Osteocyte (in vitro differentiated cells): ENCODE measurements at places on chromosomes 6 and 20. TPM values are rescaled to one million over a fixed set of nuclear protein-coding genes. Genes with fewer than 3 reads are reported as not detected.

DNA sequence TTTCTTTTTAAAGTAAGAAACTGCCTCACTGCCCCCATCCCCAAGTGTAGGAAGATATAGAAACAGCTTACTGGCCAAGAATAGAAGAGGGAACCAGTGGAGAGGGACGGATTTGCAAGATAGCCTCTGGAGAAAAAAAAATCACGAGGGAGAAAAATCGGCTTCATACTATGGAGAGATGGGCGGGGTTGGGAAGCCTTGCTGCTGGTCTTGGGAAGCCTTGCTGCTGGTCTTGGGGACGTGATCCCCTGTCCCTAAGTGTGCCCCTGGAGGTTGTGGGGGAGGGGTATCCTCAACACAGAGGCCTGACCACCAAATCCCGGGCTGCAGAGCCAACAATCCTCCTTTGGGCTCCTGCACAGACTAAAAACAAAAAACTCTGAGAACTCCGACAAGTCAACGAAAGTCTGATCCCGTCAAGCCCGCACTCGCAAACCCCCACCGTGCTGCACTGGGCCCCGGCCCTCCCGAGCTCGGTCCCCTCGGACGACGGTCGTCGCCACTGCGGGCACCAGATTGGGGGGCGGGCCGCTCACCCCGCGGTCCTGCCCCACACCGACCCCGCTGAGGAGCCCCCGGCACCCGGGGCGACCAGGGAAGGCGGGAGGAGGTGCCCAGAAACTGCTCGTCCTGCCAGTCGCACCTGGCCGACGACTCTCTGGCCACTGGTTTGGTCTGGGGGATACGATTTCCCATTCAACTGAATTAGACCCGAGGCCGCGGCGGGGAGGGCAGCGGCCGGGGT, 750 bp downstream of the MAP7 start:
- no peak for DNase-seq
- no peaks in the 10 kb centered on the region for H3K36me3 ChIP-seq
- H3K27ac ChIP-seq: no peak overlapping the region
- H3K4me3 ChIP-seq: peak overlapping the region; percentile 68

DNA sequence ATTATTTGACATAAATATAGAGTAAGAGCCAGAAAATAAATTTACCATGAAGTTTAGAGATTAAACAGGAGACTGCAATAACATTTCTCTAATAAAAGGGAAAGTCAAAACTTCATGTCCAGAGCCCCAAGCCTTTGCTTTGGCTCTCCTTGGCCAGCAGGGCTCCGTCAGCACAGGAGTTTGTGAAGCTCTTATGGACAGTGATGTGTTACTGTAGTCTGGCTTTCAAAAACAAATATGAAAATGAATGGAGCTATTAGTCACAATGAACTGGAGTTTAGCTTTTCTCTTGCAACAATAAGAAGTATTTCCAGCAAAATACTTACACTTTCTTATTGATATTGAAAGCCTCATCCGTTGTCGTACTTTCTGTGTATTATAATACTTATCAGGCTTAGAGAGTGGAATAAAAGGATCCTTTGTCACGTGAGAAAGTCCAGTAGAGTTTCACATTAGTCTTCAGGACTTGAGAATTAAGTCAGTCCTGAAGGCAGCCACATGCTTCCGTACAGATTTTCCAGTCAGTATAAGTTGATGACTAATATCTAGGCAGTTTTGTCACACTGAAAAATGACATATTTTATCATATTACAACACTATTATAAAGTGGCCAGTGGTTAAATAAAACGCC, 117.0 kb upstream of the PRL start:
- no peak overlapping the region for H3K4me3 ChIP-seq
- H3K36me3 ChIP-seq: peaks cover 2% of the 10 kb centered on the region
- H3K27me3 ChIP-seq: no peaks in the 10 kb centered on the region
- H3K4me1 ChIP-seq: peaks cover 7% of the 10 kb centered on the region
- DNase-seq: no peak
- no peak overlapping the region for H3K27ac ChIP-seq

GRCh38 chr6:130218134-130218533, 4.6 kb downstream of the SAMD3 start:
- H3K27ac ChIP-seq: no peak overlapping the region
- H3K4me1 ChIP-seq: no peaks in the 10 kb centered on the region
- no peaks in the 10 kb centered on the region for H3K36me3 ChIP-seq
- no peaks in the 10 kb centered on the region for H3K27me3 ChIP-seq

DNA sequence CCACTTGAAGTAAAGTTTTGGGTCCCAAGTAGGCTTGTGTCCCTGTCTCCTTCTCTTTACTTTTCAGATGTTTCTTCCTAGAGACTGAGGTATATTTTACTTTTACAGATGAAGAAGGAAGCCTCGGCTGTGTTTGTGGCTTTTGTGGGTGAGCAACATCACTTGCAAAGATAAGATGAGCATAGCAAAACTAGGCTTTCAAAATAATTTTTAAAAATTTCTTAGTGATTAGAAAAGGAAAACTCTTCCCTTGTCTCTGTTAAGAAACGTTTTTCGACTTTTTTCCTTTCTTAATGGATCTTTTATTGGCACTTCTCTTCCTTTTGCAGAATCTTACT, 7.6 kb downstream of the PTPN1 start:
- peak overlapping the region; percentile 14 for H3K4me3 ChIP-seq
- H3K4me1 ChIP-seq: peaks cover 77% of the 10 kb centered on the region
- H3K36me3 ChIP-seq: no peaks in the 10 kb centered on the region
- no peaks in the 10 kb centered on the region for H3K27me3 ChIP-seq

DNA sequence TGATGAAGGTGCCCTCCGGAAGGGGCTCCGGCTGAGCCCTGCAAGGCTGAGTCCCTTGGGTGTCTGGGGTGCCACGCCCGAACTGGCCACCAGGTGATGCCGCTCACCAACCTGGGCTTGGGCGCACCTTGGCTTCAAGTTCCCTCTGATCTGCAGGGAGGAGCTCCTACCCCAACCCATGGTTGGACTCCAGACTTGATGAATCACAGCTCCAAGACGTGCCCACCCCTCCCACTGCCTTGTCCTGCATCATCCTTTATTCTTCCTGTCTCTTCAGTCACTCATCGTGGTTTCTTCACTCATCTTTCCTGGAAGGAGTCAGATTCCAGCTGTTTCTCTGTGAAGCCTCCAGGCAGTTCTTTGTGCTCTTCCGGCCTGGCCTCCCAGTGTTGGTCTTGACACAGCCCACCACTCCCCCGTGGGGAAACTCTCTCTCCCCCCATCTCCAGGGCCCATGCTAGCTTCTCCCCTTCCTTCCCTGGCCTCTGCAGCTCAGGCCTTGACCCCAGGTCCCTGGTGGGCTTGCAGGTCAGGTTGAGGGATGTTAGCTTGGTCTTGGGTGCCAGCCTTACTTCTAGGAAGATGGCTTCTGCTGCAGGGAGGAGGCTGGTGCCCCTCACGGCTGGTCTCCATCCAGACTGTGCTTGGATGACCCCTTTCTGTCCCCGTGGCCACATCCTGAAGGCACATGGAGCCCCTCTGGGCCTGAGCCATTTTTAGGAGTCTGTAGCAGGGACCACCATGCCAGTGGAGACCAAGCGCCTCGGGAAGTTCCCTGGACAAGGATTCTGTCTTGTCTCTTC, 2.6 kb upstream of the ZBP1 start:
- no peaks in the 10 kb centered on the region for H3K4me1 ChIP-seq
- H3K4me3 ChIP-seq: no peak overlapping the region
- H3K36me3 ChIP-seq: no peaks in the 10 kb centered on the region
- peaks cover 18% of the 10 kb centered on the region for H3K27me3 ChIP-seq
- DNase-seq: peak; percentile 85
- no peak overlapping the region for H3K27ac ChIP-seq

DNA sequence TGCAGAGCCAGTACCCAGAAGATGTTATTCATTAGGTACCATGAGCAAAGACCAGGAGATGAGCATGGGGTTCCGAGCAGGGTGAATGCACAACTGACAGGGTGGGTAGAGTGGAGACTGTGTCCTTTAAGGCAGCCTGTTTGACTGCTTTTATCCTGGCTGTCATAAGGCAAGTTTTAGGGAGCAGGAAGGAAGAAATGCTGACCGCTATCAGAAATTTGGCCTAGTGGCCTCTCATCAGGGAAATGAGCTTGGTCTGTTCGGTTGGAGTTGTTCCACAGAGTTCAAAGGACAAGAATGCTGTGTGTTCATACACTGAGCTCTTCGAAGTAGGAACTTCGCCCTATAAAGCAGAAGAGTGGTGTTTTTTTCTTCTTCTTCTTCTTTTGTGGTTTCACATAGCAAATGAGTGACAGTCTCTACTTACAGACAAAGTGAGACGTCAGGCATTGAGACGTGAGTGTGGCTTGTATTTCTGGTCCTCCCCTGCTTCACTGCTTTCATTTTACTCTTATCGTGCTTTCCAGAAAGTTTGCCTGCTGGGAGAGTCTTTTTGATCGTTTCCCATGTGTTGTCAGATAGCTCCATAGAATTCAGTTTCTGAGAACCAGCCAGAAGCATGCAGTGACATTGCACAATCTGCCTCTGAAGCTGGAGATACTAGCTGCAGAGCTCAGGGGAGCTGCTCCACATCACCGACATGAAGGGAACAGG, at the start of gene CASS4:
Gene CASS4 (plus strand): TSS at position 502 of the 714 bp plus-strand sequence. CDS start 199 bp downstream, at position 701.
- peaks cover 17% of the 10 kb centered on the region for H3K36me3 ChIP-seq
- H3K4me1 ChIP-seq: no peaks in the 10 kb centered on the region
- no peak for DNase-seq
- no peaks in the 10 kb centered on the region for H3K27me3 ChIP-seq
- no peak within 1 kb of the TSS for H3K27ac ChIP-seq

DNA sequence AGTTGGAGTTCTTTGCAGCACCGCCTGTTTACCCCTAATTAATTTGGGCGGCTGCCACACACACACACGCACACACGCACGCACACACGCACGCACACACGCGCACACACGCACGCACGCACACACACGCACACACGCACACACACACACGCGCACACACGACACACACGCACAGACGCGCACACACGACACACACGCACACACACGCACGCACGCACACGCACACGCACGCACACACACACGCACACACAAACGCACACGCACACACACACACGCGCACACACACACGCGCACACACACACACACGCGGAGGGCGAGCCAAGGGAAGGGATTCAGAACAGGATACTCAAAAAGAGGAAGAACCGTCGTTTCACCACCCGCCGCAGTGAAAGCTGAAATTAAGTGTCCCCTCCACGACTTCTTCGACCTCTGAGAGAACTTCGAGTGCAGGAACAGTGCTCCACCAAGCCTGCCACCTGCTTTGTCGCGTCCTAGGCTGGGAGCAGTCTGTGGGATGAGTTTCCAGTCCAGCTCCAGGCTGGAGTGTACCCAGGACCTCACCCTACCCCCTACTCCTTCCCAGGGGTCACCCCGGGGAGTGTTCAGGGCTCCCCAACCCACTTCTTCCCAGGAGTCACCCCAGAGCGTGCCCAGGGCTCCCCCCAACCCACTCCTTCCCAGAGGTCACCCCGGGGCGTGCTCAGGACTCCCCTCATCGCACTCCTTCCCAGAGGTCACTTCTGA, 1.1 kb downstream of the RNASET2 start:
- DNase-seq: no peak
- peak overlapping the region; percentile 78 for H3K4me3 ChIP-seq
- no peaks in the 10 kb centered on the region for H3K27me3 ChIP-seq

- no peaks in the 10 kb centered on the region for H3K36me3 ChIP-seq
- peak overlapping the region; percentile 70 for H3K27ac ChIP-seq
- H3K4me3 ChIP-seq: no peak overlapping the region
- no peaks in the 10 kb centered on the region for H3K27me3 ChIP-seq
- no peak for DNase-seq
- H3K4me1 ChIP-seq: peaks cover 20% of the 10 kb centered on the region
Measured at GRCh38 chr6:39681674-39682121, 43.5 kb downstream of the KIF6 start.

DNA sequence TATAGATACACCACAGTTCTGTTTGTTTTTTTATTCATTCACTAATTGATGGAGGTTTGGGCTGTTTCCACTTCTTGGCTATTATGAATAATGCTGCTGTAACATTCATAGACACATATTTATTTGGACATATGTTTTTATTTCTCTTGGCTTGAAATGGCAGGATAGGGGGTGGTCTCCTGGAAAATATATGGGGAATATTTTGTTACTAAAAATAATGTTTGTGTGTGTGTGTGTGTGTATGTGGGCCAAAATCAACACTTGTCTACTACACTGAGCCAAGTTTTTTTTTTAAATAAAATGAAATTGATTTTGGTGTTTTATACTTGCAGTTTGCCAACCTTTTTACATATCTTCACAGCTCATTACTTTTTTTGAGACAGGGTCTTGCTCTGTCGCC, 264.4 kb upstream of the SULF2 start:
- H3K27me3 ChIP-seq: peaks cover 37% of the 10 kb centered on the region
- no peak for DNase-seq
- no peak overlapping the region for H3K27ac ChIP-seq
- no peaks in the 10 kb centered on the region for H3K36me3 ChIP-seq
- H3K4me1 ChIP-seq: peaks cover 22% of the 10 kb centered on the region
- H3K4me3 ChIP-seq: no peak overlapping the region

DNA sequence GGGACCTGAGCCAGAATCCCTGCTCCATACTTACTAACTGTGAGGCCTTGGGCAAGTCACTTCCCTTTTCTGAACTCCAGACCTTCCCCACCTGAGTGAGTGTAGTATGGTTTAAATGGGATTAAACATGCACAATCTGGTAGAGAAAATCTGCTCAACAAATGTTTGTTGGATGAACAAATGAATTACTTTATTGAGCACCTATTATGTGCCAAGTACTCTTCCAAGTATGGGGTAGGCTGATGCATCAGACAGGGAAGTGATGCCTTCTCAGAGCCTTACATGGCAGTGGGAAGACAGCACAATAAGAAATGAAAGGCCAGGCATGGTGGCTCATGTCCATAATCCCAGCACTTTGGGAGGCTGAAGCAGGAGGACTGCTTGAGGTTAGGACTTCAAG, 15.0 kb upstream of the LBP start:
- no peaks in the 10 kb centered on the region for H3K4me1 ChIP-seq
- no peak overlapping the region for H3K27ac ChIP-seq
- peaks cover 1% of the 10 kb centered on the region for H3K36me3 ChIP-seq
- no peak for DNase-seq

- peaks cover 13% of the 10 kb centered on the region for H3K27me3 ChIP-seq
- no peak overlapping the region for H3K4me3 ChIP-seq
- no peak for DNase-seq
- no peak overlapping the region for H3K27ac ChIP-seq
- no peaks in the 10 kb centered on the region for H3K4me1 ChIP-seq
Measured at GRCh38 chr20:4483486-4483885, 238.2 kb upstream of the PRND start.

GRCh38 chr6:93784794-93785693, 365.7 kb upstream of the EPHA7 start:
- peak overlapping the region; percentile 100 for H3K27ac ChIP-seq
- H3K36me3 ChIP-seq: peaks cover 21% of the 10 kb centered on the region
- H3K4me1 ChIP-seq: peaks cover 83% of the 10 kb centered on the region
- peak overlapping the region; percentile 67 for H3K4me3 ChIP-seq
- no peaks in the 10 kb centered on the region for H3K27me3 ChIP-seq
- no peak for DNase-seq

Gene MYB
- total RNA-seq: 0.83 and 0.86 TPM in 2 replicates

Gene OR2B6
- total RNA-seq: not detected in 2 replicates

Gene ARMC12
- total RNA-seq: 1.3 and 2.5 TPM in 2 replicates

Gene HMGCLL1
- total RNA-seq: not detected in 2 replicates

Gene TTK
- 4.3 and 4.5 TPM in 2 replicates for total RNA-seq

Gene MUC22
- total RNA-seq: not detected in 2 replicates

Gene TGIF2
- 29.2 and 35.0 TPM in 2 replicates for total RNA-seq

Gene GCM1
- total RNA-seq: not detected in 2 replicates

Gene SCUBE3
- 14.8 and 16.3 TPM in 2 replicates for total RNA-seq

Gene VNN1
- not detected in 2 replicates for total RNA-seq
